ENCODE measurements at places on chromosomes 1 and 21.

- no peak for DNase-seq
These were observed 2.1 kb downstream of the SASS6 start for GRCh38 chr1:100130552-100131077.

DNA sequence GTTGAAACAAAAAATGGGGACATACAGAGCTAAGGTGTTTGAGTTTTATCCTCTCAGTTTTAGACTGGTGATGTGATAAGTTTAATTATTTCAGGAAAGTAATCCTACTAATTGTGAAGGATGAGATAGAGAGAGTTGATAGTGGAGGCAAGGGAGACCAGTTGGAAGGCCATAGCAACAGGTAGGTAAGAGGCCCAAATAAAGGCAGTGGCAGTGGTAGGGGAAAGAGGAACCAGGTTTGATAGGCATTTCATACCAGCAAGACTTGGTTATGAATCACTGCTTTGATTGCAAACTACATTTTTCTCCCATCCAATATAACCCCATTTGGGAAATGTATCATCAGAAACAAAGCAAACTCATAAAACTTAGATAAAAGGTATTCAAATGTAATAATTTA is 63.1 kb upstream of the SH3GLB1 start:
- DNase-seq = no peak

DNA sequence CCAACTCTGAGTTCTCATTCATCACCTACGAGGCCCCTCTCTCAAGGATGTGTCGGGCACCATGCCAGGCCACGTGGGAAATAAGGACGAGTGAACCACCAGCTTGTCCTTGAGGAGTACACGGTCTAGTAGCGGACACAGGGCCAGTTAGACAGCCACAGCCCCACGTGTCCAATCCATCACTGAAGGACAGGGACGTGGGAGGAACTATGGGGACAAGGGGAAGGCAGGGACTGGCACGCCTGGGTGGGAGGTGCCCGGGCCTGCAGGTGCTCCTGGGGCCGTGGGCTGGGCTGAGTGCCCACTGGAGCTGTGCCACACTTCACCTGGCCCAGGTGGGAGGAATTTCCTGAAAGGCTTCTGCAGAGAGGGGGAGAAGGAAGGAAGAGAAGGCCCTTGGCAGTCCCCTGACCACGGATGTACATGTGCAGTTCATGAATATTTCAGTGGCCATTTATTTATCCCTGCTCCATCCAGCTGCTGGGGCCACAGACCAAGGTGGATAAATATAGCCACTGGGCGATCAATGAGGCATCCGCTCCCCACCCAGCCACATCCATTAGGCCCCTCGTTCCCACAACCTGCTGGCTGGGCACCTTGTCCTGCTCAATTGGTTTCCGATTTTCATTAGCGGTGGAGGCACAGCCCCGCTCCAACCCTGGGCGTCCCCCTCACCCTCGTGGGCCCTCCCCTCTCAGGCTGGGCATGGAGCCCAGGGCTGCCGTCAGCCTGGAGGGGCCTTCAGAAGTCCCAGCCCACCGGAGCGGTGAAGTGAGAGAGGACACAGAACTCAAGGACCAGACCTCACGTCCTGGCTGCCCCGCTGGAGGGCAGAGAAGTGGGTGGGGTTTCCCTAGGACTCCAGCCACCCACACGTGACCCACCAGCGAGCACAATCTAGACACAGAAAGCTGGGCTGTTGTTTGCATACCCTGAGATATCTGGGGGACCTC is 59.5 kb downstream of the CASZ1 start:
- no peak for DNase-seq

- DNase-seq = no peak
These were observed 182.9 kb downstream of the TGFBR3 start for GRCh38 chr1:91703095-91703494.

- no peak for DNase-seq
These were observed 32.5 kb upstream of the BCL10 start for GRCh38 chr1:85308833-85309350.

DNA sequence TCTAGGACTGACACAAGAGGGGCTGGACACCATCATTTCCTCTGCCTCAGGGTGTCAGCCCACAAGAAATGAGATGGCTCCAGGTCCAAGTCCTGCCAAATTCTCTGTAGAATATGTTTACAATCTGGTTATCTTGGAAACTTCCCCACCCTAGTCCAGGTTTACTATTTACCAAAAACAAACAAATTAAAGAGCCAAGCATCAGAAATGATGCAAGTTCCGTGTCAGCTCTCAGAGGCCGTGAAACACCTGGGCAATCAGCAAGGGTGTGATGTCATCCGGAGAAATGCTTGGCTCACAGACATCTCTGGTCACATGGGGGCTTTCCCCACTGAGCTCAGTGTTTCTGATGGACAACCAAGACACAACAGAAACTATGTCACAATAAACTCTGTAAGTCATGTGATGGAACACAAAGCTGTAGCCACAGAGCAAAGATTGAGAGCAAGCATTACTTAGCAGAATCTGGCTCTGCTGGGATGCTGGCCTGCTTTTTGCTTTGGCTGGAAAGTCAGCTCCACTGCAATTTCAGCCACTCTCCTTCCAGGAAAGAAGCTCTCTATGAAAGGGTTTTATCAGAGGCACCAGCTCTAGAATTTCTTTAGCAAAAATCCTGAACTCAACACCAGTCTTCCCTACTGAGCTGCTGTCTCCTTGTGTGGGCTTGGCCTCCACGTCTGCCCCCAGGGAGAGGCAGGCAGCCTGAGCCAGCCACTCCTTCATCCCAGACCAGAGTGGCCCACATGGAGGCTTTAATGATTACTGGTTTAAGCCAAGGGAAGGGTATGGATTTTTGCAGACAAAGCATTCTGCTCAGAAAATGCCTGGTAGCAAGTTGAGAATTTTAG is 55.9 kb downstream of the NENF start:
- no peak for DNase-seq

DNA sequence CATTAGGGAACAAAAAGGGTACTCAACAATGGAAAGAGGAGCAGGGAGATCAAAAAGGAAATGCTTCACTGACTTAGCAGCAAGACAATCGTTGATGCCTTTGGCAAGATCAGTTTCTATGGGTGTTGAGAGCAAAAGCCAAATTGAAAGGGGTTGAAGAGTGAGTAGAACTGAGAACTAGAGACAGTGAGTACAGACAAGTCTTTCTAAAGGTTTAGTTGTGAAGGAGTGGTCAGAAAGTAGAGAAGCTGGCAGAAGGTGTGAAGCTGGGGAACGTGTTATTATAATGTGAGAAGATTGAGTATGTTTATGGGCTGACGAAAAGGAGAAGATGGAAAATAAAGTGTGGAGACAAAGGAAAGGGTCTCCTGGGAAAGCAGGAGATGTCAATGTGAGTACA is 221.2 kb upstream of the USP25 start:
- no peak for DNase-seq

GRCh38 chr1:232786845-232787455 is 18.3 kb upstream of the MAP10 start:
- DNase-seq = no peak

GRCh38 chr1:86421601-86422280 is 2.2 kb upstream of the CLCA2 start:
- no peak for DNase-seq

GRCh38 chr1:44388551-44388950 is 16.5 kb upstream of the RNF220 start:
- no peak for DNase-seq

DNA sequence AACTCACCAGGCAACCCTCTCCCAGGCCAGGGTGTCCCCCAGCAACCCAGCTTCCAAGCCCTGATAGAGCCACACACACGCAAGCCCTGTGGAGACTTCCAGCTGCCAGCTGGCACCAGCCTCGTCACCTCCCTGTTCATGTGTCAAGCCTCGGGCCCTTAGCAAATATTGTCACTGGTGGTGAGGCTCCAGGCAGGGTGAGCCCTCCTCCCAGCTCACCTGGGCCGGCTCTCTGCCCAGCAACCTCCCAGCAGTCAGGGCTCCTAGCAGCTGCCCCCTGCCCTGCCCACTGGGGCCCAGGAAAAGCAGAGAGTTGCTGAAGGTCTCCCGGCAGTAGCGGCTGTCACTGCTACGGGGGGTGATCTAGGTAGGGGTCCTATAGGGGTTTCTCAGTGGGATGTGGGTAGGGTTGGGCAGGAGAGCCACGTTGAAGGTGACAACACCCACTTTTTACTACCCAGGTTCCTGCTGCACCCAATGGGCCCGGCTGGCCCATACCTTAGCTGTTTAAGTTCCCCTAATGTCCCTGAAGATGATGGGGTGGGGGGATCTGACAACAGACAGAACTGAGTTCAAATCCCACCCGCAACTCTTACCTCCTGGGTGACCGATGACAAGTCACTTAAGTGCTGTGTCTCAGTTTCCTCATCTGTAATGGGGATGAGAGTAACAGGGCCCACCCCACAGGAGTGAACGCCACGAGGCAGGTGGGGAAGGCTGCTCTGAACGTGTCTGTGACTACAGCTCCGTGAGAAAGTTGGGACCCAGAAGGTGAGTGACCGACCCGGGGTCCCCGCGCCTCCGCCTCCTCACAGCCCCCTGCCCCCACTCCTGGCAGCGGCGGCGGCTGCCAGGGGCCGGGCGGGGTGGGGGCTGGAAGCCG is 678 bp downstream of the TTC39A start:
- DNase-seq = no peak

DNA sequence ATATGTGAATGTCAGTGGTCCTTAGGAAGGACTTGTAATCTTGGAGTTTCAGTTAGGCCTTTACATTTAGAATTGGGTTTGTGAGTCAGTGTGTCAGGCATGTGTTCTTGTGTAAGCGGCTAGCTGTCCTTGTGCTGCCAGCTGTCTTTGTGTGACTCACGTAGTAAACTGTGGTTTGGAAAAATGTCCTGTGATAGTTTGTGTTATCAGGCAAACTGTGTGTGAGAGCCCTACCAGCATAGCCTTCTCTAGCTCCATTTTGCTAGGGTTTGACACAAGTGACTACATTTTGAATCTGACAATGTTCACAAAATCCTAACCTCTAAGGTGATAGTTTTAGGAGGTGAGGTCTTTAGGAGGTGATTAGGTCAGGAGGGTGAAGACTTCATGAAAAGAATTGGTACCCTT is 6.9 kb upstream of the SLC35D1 start:
- no peak for DNase-seq

DNA sequence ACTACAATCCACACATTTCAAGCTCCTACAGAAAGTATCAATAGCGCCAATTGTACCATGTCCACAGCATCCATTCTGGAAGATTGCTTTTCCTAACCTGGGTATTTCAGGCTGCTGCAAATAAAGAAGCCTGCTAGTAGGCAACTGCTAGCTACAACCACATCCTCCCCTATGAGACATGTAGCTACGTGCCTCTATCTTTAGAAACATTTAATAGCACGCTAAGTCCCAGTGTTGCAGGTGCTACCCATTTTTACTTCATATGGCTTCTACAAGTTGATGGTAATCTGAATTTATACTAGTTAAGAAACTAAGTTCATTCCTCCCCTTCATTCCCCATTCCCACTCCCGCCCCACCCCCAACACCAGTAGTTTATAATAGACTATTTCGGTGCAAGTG is 7.4 kb upstream of the AMPD1 start:
- no peak for DNase-seq

- DNase-seq = no peak
These were observed 36.7 kb downstream of the DHX9 start for GRCh38 chr1:182875889-182876288.

DNA sequence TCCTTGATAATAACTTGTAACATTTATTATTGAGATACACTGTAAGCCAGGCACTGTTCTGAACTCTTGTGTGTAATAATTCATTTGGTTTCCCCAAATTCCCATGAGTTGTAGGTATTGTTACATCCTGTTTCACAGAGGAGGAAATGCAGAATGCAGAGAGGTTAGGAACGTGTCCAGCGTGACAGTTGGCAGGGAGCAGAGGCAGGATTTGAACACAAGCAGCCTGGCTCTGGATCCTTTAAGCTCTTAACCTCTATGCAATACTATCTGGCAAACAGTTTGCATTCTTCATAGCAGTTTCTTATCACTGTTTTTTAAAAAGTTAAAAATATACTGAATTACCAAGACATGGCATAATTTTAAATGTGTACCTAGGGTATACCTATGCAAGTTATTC is 30.5 kb downstream of the EEIG2 start:
- DNase-seq = no peak

- DNase-seq = no peak
These were observed 203.4 kb downstream of the ZNF648 start for GRCh38 chr1:181858135-181858534.

GRCh38 chr1:150068109-150068435 is 496 bp downstream of the VPS45 start:
- DNase-seq = no peak

DNA sequence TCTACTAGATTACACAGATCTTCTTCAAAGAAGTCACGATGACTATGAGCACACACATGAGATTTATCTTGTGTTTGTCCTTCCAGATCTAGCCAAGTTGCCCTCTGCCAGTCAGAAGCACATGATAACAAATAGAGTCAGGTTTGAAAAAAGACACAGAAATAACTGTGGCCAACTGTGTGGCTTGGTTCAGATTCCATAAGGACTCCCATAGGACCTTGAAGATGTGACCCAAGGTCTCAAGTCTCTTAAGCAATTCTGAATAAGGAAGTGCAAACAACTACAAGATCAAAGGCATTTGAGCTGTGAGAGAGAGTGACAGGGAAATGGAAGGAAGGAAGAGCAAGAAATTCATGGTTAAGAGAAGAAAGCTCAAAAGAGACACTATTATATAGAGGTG is 194.0 kb downstream of the PLPP3 start:
- no peak for DNase-seq

DNA sequence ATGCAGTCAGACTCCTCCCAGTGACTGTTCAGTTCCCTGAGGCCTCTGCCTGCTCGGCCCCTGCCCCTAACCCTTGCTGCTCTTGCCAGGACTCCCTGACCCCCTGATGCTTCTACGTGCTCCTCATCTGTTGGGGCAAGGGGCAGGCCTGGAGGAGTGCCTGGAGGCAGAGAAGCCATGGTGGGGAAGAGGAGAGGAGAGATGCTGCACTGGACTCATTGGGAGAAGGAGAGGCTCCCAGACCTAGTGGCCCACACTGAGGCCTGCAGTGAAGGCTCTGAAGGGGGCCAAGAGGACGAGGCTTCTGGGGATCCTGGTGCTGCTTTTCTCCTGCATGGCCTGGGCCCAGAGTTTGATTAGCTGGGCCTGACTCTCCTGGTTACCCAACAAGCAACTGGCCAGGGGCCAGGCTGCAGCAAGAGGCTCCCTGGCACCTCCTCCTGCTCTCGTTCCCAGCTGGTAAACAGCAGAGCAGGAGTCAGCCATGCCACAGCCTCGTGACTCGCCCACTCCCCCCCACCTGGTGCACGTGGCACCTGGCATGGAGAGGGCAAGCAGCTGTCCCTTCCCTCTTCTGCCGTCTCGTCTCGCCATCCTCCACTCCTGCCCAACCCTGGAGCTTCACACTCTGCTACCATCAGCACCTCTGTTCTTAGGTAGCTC is 847 bp upstream of the RORC start:
- no peak for DNase-seq

GRCh38 chr1:167790117-167790516 is 68.3 kb downstream of the MPZL1 start:
- no peak for DNase-seq

DNA sequence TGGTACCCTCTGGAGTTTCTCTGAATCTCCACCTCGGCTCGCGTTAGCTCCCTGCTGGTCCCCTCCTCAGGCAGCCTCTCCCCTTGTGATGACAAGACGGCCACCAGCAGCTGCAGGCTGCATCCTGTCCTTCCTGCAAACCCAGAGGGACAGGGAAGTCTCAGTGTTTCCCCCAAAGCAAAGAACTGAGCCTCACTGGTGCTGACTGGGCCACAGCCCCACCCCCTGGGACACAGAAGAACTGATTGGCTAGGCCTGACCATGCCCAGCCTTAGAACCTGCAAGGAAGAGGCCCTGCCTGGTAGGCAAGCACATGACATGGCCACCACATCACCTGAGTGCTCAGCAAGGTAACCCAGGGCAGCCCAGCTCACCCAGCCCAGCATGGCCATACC is 34.6 kb downstream of the TMEM51 start:
- no peak for DNase-seq

Measured in activated CD4-positive, alpha-beta T cell treated with anti-CD3 and anti-CD28 coated beads, Interleukin-2, amount 50 U/mL, for 4 hours (primary cell).